Upper lobe of right lung (tissue), 1 donor: ENCODE measurements at places on chromosomes 2 and 18. TPM values are rescaled to one million over a fixed set of nuclear protein-coding genes. Genes with fewer than 3 reads are reported as not detected.

Gene CYB5A
- total RNA-seq: 399 TPM

Gene CCDC148
- total RNA-seq: 1.2 TPM

Gene MROH2A
- not detected for total RNA-seq

Gene FEV
- total RNA-seq: not detected

Gene TMEM127
- 67.3 TPM for total RNA-seq

Gene MAL
- 21.2 TPM for total RNA-seq

Gene CD207
- total RNA-seq: 3.6 TPM

Gene CHST9
- 0.03 TPM for total RNA-seq

Gene TNFAIP6
- 3.0 TPM for total RNA-seq

Gene UGT1A10
- total RNA-seq: not detected

Gene IL36RN
- not detected for total RNA-seq

Gene CBLN2
- total RNA-seq: 0.26 TPM

Gene TLX2
- not detected for total RNA-seq

Gene DLGAP1
- 5.4 TPM for total RNA-seq

Gene RNF149
- 94.0 TPM for total RNA-seq

Gene ARHGAP15
- total RNA-seq: 19.2 TPM

Gene NCK2
- 49.7 TPM for total RNA-seq

Gene KLHL41
- 0.61 TPM for total RNA-seq

Gene INHA
- total RNA-seq: 0.43 TPM

Gene DLX2
- not detected for total RNA-seq

Gene ALPI
- not detected for total RNA-seq

Gene SLC23A3
- total RNA-seq: 3.1 TPM

Gene COL6A3
- total RNA-seq: 119 TPM

Gene TEKT4
- not detected for total RNA-seq

Gene CCDC121
- 4.2 TPM for total RNA-seq

Gene IL1RL1
- 46.5 TPM for total RNA-seq

Gene DTNB
- 18.1 TPM for total RNA-seq

Gene RAPH1
- 93.4 TPM for total RNA-seq

Gene HOXD4
- 0.84 TPM for total RNA-seq

Gene SLC4A3
- total RNA-seq: 2.9 TPM

Gene ZNF396
- 3.1 TPM for total RNA-seq

Gene RGPD8
- 20.0 TPM for total RNA-seq

Gene CABYR
- total RNA-seq: 1.1 TPM

Gene WDSUB1
- 16.9 TPM for total RNA-seq

Gene SPP2
- total RNA-seq: not detected

Gene ABCB11
- total RNA-seq: 0.06 TPM

Gene NEU4
- 0.23 TPM for total RNA-seq

Gene RNF152
- total RNA-seq: 21.2 TPM

Gene CIB4
- not detected for total RNA-seq

Gene ZNF142
- total RNA-seq: 18.3 TPM

Gene RTTN
- 13.0 TPM for total RNA-seq

Gene CDH2
- total RNA-seq: 1.8 TPM

Gene ANKRD30B
- not detected for total RNA-seq

Gene MAP3K19
- not detected for total RNA-seq

Gene SKOR2
- total RNA-seq: not detected

Gene NCKAP5
- 40.8 TPM for total RNA-seq

Gene CFAP65
- total RNA-seq: not detected

Gene LINC00305
- total RNA-seq: not detected

Gene SERPINB11
- total RNA-seq: not detected

Gene HOXD9
- total RNA-seq: 1.6 TPM

Gene MAPK4
- total RNA-seq: 7.0 TPM

Gene KCNJ3
- not detected for total RNA-seq

Gene PAX3
- not detected for total RNA-seq

Gene PAIP2B
- 6.3 TPM for total RNA-seq

Gene CCBE1
- 27.8 TPM for total RNA-seq

Gene MSTN
- total RNA-seq: not detected
